Activated effector memory CD4-positive, alpha-beta T cell treated with Interleukin-2 at 50 U/mL for 16 hours (primary cell): ENCODE measurements at places on chromosomes 13 and 19.
A peak's percentile ranks its signal among the peaks of the same experiment; 100 is the strongest.

- DNase-seq: peak; percentile 25
These were observed 629 bp downstream of the IZUMO4 start for GRCh38 chr19:2097203-2097885.

- no peak for DNase-seq
These were observed 146.3 kb downstream of the DCLK1 start for GRCh38 chr13:35984776-35985453.

- DNase-seq: no peak
These were observed 51.5 kb downstream of the INSR start for GRCh38 chr19:7242601-7243258.

DNA sequence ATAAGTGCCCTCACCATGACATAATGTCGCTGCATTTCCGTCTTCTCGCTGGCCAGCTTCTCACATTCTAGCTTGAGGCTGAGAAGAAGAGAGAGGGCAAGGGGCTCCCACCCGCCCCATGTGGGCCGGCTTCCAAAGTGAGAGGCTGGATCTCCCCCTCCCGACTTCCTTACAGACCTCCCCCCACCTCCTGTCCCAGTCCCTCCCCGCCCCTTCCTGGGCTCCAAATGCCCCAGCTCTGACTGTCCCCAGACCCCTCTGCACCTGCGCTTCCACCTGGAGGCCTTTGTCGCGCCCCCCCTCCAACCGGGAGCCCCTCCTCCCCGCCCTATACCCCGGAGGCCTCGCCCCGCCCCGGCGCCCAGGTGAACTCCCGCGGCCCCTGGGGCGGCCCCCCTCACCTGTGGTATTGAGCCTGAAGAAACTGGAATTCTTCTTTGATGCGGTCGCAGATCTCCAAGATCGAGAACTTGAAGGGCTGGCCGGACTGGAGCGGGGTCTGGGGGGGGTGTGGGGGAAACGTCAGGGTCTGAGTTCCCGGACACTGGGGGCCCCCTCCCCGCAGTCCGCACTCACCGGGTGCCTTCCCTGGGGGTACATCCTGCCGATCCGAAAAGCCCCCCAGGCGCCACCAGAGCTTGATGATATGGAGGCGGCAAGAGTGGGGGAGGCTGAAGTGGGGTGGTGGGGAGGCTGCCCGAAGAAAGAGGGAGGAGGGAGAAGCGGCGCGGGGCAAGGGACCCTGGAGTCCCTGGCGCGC, 595 bp downstream of the TLE2 start:
- no peak for DNase-seq

DNA sequence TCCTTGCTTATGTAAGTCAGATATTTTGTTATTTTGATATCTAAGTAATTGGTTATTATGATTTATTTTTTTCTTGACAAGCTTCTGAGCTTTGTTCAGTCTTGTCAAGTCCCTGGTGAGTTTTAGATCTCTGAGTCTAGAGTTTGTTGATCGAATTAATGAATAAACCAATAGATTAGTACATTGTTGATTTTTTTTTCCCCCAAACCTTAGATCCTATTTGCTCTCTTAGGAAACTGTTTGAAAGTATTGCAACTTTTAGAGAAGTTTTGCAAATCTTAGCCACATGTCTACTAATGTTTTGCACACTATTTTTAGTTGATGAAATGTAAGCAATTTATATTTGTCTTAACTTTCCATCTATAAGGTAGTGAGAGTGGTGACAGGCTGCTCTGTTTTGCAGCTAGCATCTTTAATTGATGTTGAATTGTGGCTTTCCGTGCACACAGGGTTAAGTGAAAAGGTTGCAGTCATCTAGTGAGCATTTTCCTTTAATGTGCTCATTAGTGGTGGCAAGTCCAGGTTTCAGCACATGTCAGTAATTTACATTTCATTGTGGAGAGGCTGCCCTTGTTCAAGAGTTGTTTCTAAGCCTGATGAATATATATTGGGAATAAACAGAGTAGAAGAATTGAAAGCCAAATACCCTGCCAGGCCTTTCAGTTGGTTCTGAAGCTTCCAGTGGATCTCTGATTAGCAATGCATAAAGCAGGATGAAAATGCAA, 86.3 kb downstream of the PCCA start:
- no peak for DNase-seq

DNA sequence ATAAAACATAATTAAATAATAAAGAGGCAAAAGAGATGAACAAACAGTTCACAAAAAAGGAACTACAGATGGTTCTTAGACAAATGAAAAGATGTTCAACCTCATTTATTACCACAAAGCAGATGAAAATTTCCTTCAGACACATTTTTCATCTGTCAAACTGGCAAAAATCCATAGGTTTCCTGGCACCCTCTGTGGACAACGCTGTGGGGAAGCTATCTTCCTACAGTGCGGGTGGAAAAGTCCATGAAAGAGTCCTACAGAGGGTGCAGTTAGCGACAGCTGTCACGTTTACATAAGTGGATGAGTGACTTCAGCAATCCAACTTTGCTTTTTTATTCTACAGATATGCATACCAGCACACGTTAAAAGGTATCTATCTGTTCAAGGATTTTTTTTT, 30.3 kb upstream of the PDCD5 start:
- no peak for DNase-seq

DNA sequence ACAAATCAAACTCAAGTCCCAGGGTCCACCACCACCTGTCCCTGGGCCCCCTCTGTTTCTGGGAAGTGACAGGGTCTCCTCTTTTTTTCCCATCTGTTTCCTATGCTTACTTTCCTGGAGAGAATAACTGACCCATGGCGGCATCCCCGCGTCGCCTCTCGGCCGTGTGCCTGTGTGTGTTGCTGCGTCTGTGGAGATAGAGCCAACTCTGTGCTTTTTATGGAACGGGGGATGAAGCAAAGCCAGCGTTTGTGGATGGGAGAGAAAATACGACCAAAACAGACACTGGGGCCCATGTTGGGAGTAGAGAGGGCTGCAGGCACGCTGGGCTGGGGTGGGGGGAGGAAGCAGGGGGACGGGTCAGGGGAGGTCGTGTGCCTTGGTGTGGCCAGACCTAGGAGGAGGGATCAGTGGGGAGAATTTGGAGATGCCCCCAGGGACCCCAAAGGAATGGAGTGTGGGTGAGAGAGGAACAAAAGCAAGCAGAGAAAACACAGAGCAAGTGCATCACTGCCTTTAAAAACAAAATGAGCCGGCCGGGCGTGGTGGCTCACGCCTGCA, 16.6 kb downstream of the PLK5 start:
- DNase-seq: no peak
